ENCODE measurements at places on chromosomes 16 and 17. TPM values are rescaled to one million over a fixed set of nuclear protein-coding genes. Genes with fewer than 3 reads are reported as not detected.

The POLDIP2 gene
- total RNA-seq: 27.8 TPM

The ENPP7 gene
- total RNA-seq: not detected

The CRHR1 gene
- not detected for total RNA-seq

The CRYBA1 gene
- not detected for total RNA-seq

The MGAT5B gene
- 1.8 TPM for total RNA-seq

The KCNJ18 gene
- not detected for total RNA-seq

The ENKD1 gene
- 6.7 TPM for total RNA-seq

The TP53TG3B gene
- not detected for total RNA-seq

The ADORA2B gene
- total RNA-seq: 0.25 TPM

- peak overlapping the region; percentile 43 for H3K27ac ChIP-seq
- H3K4me1 ChIP-seq: peaks cover 34% of the 10 kb centered on the region
- no peaks in the 10 kb centered on the region for H3K36me3 ChIP-seq
- no peak for DNase-seq
- no peaks in the 10 kb centered on the region for H3K27me3 ChIP-seq
- no peak overlapping the region for H3K4me3 ChIP-seq
Measured at GRCh38 chr17:1762901-1763898, 1.3 kb downstream of the SERPINF1 start.

- H3K27me3 ChIP-seq: no peaks in the 10 kb centered on the region
- no peak overlapping the region for H3K27ac ChIP-seq
- H3K4me1 ChIP-seq: no peaks in the 10 kb centered on the region
- H3K4me3 ChIP-seq: no peak overlapping the region
- no peak for DNase-seq
- no peaks in the 10 kb centered on the region for H3K36me3 ChIP-seq
Measured at GRCh38 chr16:83145297-83145696, 518.5 kb downstream of the CDH13 start.

GRCh38 chr16:460787-461186 is 35.3 kb downstream of the RAB11FIP3 start:
- H3K27ac ChIP-seq: no peak overlapping the region
- H3K4me1 ChIP-seq: no peaks in the 10 kb centered on the region
- no peaks in the 10 kb centered on the region for H3K27me3 ChIP-seq
- H3K4me3 ChIP-seq: no peak overlapping the region

GRCh38 chr16:13480801-13481200 is 439.2 kb upstream of the ERCC4 start:
- no peaks in the 10 kb centered on the region for H3K36me3 ChIP-seq
- no peaks in the 10 kb centered on the region for H3K4me1 ChIP-seq
- no peak overlapping the region for H3K4me3 ChIP-seq
- DNase-seq: no peak
- no peaks in the 10 kb centered on the region for H3K27me3 ChIP-seq

DNA sequence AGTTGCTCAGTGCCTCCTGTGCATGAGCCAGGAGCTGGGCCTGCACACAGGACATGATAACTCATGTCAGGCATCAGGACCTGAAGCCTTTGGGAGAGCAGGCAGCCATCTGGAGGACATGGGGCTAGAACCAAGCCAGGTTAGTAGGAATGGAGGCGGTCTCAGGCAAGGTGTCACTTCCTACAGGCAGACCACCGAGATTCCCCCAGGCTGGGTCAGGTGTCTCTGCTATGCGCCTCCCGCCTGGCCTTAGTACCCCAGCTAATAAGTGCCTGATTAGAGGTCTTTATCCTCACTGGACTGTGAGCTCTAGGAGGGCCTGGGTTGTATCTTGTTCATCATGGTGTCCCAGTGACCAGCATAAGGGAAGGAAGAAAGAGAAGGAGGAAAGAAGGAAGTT is 15.6 kb downstream of the SAMD14 start:
- no peak overlapping the region for H3K4me3 ChIP-seq
- no peak for DNase-seq
- peaks cover 7% of the 10 kb centered on the region for H3K27me3 ChIP-seq
- H3K36me3 ChIP-seq: peaks cover 2% of the 10 kb centered on the region
- peaks cover 13% of the 10 kb centered on the region for H3K4me1 ChIP-seq

- no peaks in the 10 kb centered on the region for H3K27me3 ChIP-seq
- DNase-seq: no peak
- H3K4me3 ChIP-seq: no peak overlapping the region
- H3K36me3 ChIP-seq: peaks cover 3% of the 10 kb centered on the region
Measured at GRCh38 chr17:5219536-5219935, 15.1 kb downstream of the SCIMP start.

GRCh38 chr17:82065638-82066303 is at the start of gene DUS1L:
TSS of gene DUS1L (minus strand) at chr17:82065804. CDS start at chr17:82065059, 745 bp downstream.
- H3K27ac ChIP-seq: peak within 1 kb of the TSS; percentile 66
- peak; percentile 78 for DNase-seq
- peaks cover 5% of the 10 kb centered on the region for H3K36me3 ChIP-seq
- peaks cover 28% of the 10 kb centered on the region for H3K4me1 ChIP-seq
- no peaks in the 10 kb centered on the region for H3K27me3 ChIP-seq

- H3K36me3 ChIP-seq: no peaks in the 10 kb centered on the region
- H3K4me1 ChIP-seq: no peaks in the 10 kb centered on the region
- no peak overlapping the region for H3K4me3 ChIP-seq
Measured at GRCh38 chr16:53083119-53083518, 28.3 kb downstream of the CHD9 start.

DNA sequence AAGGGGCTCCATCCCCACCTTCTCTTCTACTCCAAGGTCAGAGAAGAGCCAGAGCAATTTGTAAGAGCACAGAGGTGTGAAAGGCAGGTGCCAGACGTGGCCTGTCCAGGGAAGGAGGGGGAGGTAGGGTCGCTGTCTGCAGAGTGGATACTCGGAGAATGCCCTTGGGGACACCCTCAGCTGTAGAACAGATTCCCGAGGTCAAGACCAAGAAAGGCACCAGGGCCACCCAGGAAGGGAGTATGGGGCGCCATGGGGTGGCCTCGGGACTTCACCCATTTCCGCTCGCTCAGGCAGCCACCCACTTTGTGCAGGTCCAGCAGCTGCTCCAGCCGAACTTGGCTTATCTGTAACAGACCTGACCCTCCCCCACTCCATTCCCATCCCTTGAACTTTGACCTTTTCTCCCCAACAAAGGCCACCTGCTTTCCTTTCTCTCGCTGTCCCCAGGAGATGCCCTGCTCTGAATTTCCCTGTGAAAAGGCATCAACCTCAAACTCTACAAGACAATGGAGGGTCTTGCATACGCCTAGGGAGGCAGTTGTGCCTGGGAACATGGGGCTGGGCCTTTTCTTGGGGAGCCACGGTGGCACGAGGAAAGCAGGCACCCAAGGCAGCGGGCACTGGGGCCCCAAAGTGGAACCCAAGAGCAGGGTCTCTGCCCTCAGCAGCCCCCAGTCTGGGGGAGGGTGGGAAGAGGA is 11.3 kb upstream of the AXIN2 start:
- no peak for DNase-seq
- H3K4me3 ChIP-seq: no peak overlapping the region
- H3K27ac ChIP-seq: no peak overlapping the region
- no peaks in the 10 kb centered on the region for H3K36me3 ChIP-seq
- H3K4me1 ChIP-seq: no peaks in the 10 kb centered on the region

DNA sequence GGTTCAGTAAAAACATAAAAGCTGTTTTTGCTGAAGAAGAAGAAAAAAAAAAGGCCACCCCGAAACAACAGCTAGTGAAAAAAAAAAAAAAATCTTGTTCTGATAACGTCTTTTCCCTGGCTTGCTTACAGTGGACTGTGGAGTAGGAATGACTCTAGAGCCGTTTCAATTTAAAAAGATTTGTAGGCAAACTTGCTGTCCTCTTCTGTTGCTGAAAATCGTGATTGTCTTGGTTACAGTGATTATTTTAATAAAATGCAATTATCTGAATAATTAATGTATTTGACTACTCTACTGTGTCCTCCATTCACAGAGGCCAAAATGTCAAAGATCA is 190.6 kb upstream of the TBX2 start:
- H3K4me1 ChIP-seq: no peaks in the 10 kb centered on the region
- H3K36me3 ChIP-seq: no peaks in the 10 kb centered on the region
- no peak for DNase-seq

DNA sequence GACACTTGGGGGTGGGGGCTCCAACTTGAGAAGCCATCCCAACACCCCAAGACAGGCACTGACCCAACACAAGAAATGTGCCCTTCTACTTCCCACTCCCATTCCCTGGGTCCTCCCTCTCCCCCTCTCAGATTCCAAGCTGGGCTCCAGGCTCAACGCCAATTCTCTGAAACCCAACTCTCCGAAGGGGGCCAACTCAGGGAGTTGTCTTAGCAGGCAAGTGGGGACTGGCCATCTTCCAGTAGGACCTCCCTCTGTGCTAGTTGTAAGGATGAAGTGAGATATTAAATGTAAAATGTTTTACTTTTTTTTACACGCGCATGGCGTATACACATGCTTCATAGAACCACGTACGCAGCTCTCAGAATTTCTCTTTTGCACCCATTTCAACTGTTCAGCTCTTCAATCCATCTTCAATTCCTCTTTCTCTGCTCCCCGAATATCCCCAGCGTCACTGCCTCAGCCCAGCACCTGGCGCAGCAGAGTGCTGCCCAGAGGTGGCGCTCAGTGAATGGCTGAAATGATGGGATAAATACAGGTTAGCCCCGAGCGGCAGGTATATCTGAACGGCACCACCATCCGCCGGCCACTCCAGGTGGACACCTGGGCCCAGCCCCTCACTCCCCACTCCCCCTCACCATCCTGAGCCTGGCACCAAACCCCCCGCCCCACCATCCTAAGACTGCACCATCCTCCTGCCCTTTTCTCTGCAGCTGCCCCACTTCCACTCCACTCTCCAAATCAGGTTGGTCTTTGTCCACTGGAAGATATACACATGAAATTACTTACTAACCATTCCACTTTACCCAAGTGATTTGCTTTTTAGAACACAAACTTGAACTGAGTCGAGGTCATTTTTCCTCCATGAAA is 43.9 kb upstream of the TNRC6C start:
- H3K4me3 ChIP-seq: no peak overlapping the region
- no peaks in the 10 kb centered on the region for H3K36me3 ChIP-seq
- H3K27ac ChIP-seq: no peak overlapping the region
- peaks cover 8% of the 10 kb centered on the region for H3K4me1 ChIP-seq

DNA sequence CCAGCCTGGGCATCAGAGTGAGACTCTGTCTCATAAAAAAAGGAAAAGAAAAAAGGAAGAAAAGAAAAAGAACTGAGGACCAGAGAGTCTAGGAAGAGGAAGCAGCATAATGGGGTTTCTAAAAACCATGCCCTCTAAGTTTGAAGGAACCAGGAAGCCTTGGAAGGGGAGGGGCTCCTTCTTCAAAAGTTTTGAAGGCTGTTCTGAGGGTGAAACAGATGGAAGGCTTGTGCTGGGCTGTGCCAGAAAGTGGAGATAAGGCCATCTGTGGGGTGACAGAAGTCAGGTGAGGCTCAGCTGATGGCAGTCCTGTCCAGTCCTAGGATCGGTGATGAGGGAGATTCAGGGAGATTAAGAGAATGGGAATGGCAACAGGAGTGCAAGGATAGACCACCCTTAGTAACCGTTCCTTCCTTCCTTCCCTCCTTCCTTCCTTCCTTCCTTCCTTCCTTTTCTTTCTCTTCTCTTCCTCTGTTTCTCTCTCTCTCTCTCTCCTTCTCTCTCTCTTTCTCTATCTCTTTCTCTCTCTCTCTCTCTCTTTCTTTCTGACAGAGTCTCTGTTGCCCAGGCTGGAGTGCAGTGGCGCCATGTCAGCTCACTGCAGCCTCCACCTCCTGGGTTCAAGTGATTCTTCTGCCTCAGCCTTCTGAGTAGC is 182.6 kb downstream of the NTN1 start:
- no peak overlapping the region for H3K27ac ChIP-seq
- no peak for DNase-seq
- H3K4me1 ChIP-seq: no peaks in the 10 kb centered on the region
- no peak overlapping the region for H3K4me3 ChIP-seq
- no peaks in the 10 kb centered on the region for H3K36me3 ChIP-seq

DNA sequence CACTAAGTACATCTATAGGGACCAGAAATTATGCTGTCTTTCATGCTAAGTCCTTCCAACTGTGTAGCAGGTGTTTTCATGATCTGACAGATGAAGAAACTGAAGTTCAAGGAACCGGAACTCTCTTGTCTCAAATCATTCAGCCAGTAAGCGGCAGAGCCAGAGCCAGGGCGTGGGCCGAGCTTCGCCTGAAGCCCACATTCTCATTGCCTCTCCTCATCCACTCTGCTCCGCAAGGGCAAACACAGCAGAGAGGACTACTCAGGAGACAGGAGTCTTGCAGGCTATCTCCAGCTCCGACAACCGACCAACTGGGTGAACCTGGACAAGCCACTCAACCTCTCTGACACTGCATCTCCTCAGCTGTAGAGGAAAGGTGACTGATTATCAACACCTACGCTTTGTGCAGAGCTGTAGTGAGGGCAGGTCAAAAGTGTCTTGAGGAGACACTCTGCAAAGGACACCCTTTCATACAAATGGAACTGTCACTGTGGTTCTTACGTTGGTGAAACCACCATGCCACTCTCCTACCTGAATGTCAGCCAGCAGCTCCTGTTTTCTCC is 72.9 kb downstream of the CYTH1 start:
- H3K4me3 ChIP-seq: peak overlapping the region; percentile 10
- DNase-seq: no peak
- H3K4me1 ChIP-seq: peaks cover 61% of the 10 kb centered on the region

DNA sequence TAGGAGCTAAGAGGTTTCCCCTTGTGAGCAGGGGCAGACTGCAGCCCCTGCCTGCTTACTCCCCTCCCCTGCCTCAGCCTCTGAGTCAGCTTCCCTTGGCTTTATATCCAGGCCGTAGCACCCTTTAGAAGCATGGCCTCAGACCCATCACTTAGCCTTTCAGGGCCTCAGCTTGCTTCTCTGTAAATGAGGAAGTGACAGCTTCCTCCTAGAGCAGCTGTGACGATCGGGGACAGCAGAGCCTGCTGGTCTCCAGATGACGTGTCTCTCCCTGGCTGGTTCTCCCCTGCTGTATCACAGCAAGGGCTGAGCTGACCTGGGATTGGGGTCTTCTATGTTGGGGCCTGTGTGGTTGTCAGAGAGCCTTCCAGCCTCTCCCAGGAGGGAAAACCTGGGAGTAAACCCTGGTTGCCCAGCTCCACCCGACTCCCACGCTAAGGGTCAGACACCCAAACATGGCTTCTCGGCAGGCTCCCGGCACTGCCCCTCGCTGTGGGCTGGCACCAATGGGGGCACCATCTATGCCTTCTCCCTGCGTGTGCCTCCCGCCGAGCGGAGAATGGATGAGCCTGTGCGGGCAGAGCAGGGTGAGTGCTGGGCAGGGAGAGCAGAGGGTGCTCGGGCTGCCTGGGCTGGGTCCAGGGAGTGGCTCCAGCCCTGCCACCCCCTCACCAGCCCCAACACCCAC is 16.3 kb upstream of the MYO15B start:
- H3K27me3 ChIP-seq: no peaks in the 10 kb centered on the region
- no peak for DNase-seq
- H3K27ac ChIP-seq: no peak overlapping the region
- H3K4me1 ChIP-seq: no peaks in the 10 kb centered on the region
- H3K36me3 ChIP-seq: no peaks in the 10 kb centered on the region

- no peaks in the 10 kb centered on the region for H3K27me3 ChIP-seq
Measured at GRCh38 chr17:76237859-76238313, 2.4 kb downstream of the RNF157 start.

Data from CD4-positive, alpha-beta memory T cell (primary cell).